Kidney glomerular epithelial cell (primary cell): ENCODE measurements at places on chromosomes 1 and 21.

GRCh38 chr1:195394567-195394966 lies 1213.7 kb downstream of the KCNT2 start:
- no peak for DNase-seq

DNA sequence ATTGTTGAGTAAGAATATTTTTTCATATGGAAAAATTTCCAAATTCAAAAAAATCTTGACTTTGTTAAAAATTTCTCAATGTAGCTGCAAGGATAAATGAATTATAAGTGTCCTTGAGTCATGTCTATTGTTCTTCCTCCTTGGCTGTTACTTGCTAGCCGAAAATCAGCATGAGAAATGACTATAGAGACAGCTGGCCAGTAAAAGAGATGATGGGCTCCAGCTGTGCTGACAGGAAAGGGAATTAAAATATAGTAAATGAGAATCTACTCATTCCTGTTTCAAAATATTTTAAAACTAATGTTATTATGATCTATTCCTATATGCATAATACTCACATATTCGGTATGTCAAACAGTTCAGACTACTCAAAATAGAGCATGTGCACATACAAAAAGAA lies 1292.6 kb downstream of the BRINP3 start:
- no peak for DNase-seq

DNA sequence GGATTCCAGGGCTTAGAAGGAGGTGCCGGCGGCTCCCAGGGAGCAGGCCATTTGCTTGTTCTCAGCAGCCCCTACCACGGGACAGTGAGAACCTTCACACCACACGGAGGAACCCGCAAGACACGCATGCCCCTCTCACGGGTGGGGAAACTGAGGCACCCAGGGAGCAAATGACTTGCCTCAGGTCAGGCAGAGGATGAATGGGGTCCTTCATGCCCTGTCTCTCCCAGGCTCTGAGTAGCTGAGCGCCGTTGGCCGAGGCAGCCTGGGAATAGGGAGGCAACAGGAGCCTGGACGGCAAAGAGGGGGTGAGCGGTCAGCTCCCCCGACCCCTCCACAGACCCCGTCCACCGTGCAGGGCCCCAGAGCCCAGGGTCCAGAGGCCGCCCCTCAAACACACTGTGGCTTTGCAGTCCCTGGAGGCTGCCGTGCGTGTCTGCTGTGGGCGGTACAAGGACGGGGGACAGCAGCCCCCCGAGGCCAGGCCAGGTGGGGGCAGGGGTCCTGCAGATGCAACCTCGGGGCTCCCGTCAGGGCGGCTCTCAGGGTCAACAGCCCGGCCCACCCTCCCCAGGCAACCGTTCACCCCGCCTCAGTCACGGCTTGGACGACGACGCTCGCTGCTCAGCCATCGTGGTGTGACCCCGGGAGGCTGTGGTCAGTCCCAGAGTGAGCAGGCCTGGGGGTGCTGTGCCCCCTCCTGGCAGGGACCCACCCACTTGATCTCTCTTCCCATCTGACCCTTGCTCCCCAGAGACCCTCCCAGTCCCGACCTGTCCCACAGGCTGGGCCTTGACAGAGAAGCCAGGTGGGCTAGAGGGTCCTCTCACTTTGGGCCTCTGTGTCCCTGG lies 15.8 kb upstream of the COL6A2 start:
- DNase-seq: no peak

DNA sequence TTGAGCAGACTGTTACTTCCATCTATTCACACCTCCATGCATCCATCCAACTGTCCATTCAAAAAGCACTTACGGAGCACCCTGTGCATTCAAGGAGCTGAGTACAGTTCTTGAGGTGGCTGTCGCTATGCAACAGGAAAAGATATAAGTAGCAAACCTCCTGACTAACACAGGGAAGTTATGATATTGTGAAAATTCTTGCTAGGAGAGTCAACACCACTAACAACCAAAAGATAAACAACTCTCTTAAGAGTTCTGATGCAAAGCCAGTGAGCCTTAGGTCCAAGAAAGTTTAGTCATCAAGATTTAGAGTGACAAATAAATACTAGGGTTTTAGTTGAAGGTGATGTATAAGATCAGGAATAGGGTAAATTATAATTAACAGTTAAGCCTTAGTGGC lies 44.5 kb upstream of the TRIM45 start:
- DNase-seq: peak; percentile 34

DNA sequence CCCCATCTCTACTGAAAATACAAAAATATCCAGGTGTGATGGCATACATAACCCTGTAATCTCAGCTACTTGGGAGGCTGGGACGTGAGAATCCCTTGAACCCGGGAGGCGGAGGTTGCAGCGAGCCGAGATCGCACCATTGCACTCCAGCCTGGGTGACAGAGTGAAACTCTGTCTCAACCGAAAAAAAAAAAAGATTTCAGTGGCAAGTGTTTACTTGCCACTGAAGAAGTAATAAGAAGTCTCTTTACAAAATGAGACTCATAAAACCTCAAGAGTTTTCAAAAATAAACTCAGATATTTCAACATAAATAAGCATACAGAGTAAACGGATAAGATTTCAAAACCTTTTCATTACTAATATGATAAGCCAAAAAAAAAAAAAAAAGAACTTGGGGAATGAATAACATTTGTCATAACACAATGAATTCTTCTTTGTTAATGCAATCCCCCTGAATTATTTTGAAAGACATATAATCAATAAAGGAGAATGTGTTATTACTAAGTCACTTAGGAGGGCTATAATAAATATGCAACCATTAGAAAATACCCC lies 34.2 kb upstream of the EXO1 start:
- no peak for DNase-seq

GRCh38 chr1:214124281-214124805 lies 136.6 kb downstream of the PROX1 start:
- no peak for DNase-seq

- no peak for DNase-seq
Measured at GRCh38 chr21:36059823-36060158, 535 bp downstream of the SETD4 start.
